Lower leg skin (tissue), 4 donors: ENCODE measurements at places on chromosomes 1 and 21.

- DNase-seq = no peak
Measured at GRCh38 chr1:214422137-214422671, 129.2 kb downstream of the PTPN14 start.

- no peak for DNase-seq
Measured at GRCh38 chr1:171654201-171654941, 1.9 kb upstream of the MYOC start.

DNA sequence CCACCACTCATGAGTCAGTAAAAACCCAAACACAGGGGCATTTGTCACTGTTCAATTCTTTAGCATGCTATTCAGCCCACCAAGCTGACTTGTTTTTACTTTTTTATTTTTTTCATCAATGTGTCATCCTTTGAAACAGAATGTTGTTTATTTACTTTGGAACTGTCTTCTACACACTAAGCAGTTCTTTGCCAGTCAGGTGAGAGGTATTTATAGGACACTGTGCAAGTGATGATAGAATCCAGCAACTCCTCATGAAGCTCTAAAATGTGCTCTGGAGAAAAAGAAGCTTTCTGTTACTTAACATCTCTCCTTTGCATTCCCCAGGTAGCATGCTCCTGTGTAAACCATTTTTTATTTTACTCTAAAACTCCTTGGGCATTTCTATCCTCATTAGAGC is 582.0 kb upstream of the TMPRSS15 start:
- no peak for DNase-seq

DNA sequence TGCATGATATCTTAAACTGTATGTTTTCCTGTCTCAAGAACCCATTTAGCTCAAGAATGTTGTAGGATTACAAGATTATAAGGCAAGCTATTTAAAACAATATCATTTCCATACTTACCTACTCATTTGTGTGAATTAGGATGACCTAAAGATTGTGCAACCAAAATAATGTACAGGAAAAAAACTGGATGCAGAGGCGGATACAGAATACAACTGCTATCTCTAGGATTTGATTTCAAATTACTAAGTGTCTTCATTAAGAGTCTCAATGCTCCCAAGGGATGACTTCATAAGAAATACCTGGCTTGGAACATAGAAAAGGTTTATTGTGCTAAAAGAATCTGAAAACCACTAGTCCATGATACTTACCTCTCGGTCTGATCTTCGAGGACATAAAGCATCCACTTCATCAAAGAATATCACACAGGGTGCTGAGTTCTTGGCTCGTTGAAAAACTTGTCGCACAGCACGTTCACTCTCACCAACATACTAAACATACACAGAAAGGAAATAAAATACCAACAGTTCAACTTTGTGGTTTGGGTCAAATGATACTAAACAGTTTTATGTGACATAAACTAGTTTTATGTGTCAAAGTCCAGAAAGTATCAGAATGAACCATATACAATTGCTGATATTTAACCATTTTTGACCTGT is 54.9 kb downstream of the NVL start:
- no peak for DNase-seq

DNA sequence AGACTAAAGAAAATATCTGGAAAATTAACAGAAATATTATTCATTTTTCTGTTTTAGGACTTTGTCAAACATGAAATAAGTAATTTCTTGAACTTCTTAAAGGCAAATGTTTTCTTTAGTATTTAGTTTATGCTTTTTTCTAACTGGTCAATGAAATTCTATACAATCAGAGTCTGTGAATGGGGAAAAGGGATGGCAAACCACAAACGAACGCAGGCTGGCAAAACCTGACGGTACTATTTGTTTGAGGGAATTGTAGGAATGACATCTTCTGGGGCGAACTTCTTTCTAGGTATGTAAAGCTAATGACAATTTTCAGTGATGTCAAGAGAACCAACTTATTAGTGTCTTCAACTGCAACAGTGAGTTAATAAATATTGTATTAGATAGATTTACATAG is 156.0 kb downstream of the SIPA1L2 start:
- DNase-seq = no peak

- peak; percentile 32 for DNase-seq
Measured at GRCh38 chr1:151085953-151086559, 15.5 kb downstream of the GABPB2 start.

GRCh38 chr1:96374076-96374762 is 347.4 kb upstream of the PTBP2 start:
- DNase-seq = no peak

DNA sequence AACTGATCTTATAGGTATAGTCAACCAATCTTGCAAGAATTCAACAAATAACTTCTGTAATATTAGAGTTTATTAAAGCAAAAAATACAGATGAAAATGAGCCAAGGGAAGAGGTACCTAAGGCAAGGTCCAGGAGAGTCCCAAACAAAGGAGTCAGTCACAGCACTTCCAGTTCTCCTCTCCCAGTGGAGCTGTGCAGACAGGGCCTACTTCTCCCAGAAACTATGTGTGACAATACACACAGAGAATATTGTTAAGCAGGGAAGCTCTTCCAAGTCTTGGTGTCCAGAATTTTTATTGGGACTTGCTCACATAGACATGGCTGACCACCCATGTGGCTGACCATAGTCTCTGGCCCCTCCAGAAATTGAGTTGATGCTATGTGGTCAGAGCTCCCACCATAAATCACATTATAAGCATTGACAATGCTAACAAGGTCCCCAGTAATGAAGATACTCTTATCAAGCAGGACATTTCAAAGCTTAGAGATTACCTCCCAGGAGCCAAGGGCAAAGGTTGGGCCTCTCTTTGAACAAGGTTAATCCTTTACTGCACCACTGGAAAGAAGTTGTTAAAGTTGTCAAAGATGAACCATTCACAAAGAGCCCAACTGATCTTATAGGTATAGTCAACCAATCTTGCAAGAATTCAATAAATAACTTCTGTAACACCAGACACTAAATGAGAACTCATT is 3.5 kb upstream of the CD244 start:
- no peak for DNase-seq

- DNase-seq = no peak
Measured at GRCh38 chr1:156766298-156767100, 836 bp upstream of the PRCC start.

DNA sequence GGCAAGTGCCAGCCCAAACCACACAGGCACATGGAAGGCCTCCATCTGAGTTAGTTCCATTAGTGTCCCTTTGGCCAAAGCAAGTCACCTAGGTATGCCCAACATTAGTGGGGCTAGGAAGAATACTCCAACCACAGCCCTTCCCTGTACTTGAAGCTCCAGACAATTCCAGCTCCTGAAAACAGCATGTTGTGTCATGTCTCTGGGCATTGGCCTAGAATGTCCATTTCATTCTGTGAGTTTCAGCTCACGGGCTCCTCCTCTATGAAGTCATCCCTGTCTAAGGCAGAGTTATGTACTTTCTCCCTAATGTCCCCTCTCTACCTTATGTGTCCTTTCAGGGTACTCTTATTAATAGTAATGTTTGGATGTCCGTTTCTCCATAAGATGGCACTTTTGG is 96.5 kb upstream of the SPATA6 start:
- DNase-seq = no peak

DNA sequence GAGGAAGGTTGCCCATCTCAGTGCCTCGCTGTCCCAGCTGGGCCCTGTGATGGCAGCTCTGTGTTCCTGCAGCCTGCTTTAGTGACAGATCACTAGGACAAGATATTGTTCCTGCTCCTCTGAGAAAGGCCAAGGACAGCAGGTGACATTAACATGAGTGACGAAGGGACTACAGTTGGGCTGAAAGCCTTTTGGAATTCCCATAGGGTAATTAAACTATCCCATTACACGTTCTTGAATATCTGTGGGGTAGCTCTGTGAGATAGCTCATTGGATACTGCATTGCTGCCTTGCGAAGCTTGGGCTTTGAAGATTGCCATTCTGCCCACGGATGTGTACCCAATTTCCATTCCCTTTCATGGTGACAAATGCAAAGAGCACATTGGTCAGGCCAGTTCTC is 78.2 kb upstream of the COA6 start:
- DNase-seq = no peak

DNA sequence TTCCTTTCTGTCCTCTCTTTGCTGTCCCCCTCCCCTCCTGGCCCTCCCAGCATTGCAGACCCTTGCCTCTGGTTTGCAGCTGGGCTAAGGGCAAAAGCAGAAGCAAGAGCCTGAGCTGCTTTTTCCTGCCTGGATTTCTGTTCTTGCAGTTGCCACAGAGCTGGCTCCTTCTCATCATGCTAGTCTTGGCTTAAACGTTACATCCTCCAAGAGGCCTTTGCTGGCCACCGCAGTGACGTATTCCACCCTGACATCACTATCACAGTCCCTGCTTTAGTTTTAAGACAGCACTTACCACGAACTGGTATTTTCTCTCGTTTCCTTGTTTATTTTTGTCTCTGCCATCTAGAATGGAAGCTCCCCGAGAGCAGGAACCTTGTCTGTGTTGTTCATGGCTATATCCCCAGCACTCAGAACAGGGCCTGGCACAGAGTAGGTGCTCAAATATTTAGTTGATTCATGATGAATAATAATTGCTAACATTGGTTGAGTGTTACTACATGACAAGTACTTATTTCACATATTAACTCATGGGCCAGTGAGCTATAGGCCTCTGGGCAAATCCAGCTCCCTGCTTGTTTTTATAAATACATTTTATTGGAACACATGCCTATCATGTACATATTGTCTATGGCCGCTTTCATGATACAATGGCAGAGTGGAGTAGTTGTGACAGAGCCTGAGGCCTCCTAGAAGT is 13.2 kb upstream of the CSF1 start:
- no peak for DNase-seq

GRCh38 chr21:34926803-34927467 is 122.2 kb downstream of the RUNX1 start:
- DNase-seq = no peak
